ENCODE measurements at places on chromosomes 3 and 15. TPM values are rescaled to one million over a fixed set of nuclear protein-coding genes. Genes with fewer than 3 reads are reported as not detected.

The PLCL2 gene
- 3.0 TPM for total RNA-seq

The ACOX2 gene
- 3.2 TPM for total RNA-seq

The CLDN11 gene
- total RNA-seq: 1.9 TPM

The CSPG4 gene
- 17.5 TPM for total RNA-seq

The PSTPIP1 gene
- 0.46 TPM for total RNA-seq

The COL8A1 gene
- 0.13 TPM for total RNA-seq

The ROBO1 gene
- total RNA-seq: 61.6 TPM

The CPLX3 gene
- not detected for total RNA-seq

The TGM5 gene
- total RNA-seq: not detected

The TPRA1 gene
- 42.6 TPM for total RNA-seq

The HTR3E gene
- total RNA-seq: not detected

The PLA2G4F gene
- total RNA-seq: not detected

The LOXL1 gene
- 18.6 TPM for total RNA-seq

The SEMA3G gene
- total RNA-seq: 1.6 TPM

The KY gene
- total RNA-seq: not detected

The GPR149 gene
- not detected for total RNA-seq

The C3orf49 gene
- total RNA-seq: not detected

The SI gene
- total RNA-seq: not detected

The TMEM115 gene
- total RNA-seq: 30.2 TPM

The FANCD2OS gene
- not detected for total RNA-seq

The SAXO2 gene
- total RNA-seq: 1.1 TPM

The CHRM5 gene
- total RNA-seq: not detected

The CASR gene
- total RNA-seq: not detected

The DET1 gene
- total RNA-seq: 5.2 TPM

The ALG1L2 gene
- 0.33 TPM for total RNA-seq

The RABL3 gene
- total RNA-seq: 15.8 TPM

The LACTB gene
- 18.4 TPM for total RNA-seq

The TRIM42 gene
- total RNA-seq: not detected

The C3orf52 gene
- total RNA-seq: 12.6 TPM

The TMCC1 gene
- total RNA-seq: 33.2 TPM

The ITGA11 gene
- total RNA-seq: 0.28 TPM

The TRPM1 gene
- not detected for total RNA-seq

The ITPKA gene
- 6.3 TPM for total RNA-seq

Data from Panc1 (cell line).